ENCODE measurements at places on chromosomes 5 and 9.

GRCh38 chr5:158430166-158430797 is 571.3 kb upstream of the CLINT1 start:
- no peak for DNase-seq

DNA sequence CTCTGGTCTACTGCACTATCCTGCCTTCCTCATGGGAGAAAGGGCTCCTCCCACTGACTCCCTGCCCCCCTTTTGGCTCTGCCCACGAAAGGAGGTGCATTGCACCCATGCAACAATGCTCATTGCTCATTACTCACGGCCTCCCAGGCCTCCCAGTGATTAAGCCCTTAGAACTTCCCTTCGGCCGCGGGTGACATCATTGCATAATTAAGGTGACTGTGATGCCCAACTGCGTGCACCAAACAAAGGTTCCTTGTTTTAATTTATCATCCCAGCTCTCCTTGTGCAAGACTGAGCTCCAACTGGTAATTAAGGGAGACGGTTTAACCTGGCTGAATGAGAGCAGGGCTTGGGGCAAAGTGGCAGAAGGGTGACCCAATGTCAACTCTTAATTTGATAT is 180.4 kb downstream of the GAS1 start:
- no peak for DNase-seq

GRCh38 chr5:121762426-121762825 is 89.3 kb upstream of the FTMT start:
- DNase-seq = no peak

GRCh38 chr5:7415123-7415522 is 19.2 kb downstream of the ADCY2 start:
- no peak for DNase-seq

DNA sequence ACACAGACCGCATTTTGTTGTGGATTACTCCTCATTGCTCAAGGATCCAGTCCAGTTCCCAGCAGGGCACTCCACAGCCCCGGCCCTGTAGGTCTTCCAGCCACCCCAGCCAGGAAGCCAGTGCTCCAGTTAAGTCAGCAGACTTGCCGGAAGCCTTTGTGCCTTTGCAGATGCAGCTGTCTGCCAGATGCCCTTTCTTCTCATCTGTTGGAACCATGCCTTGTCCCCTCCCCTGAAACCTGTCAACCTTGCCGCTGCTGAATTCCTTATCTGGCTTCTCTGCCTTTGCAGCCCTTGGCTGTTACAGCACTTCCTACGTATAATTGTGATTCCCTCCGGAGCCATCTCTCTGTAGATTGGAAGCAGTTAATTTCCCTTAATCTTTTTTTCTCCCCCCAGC is 28.4 kb downstream of the PSAT1 start:
- DNase-seq = no peak

DNA sequence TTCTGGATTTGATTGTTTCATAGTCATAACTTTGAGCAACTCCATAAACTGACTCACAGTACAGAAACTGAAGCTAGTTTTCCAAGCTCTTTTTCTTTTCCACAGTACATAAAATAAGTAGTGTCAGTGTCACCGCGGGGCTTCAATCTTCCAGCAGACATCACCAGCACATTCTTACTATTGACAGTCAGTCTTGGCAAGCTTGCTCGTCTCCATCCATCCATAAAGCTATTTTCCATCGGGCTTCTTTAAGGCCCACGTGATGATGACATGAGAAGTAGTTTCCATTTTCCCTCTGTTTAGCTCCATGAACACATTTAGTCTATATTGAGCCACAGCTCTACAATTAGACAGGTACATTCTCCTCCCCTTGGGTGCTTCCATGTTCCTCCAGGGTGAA is 443.4 kb downstream of the KDM4C start:
- no peak for DNase-seq

GRCh38 chr5:151058891-151059489 is 21.8 kb downstream of the TNIP1 start:
- DNase-seq = no peak

DNA sequence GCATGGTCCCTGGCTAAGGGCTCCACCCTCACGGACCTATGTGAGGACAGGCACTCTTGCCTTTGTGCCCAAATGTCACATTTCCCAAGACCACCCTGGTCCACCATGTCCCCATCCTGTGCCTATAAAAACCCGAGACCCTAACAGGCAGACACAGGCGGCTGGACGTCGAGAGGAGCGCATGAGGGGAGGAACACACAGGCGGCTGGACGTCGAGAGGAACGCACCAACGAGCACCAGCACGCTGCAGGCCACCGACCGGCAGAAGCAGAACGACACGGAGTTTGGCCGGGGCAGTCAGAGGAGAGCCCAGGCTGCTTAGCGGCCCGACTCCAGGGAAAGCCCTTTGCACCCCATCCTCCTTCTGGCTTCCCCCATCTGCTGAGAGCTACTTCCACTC is 119.9 kb downstream of the ADAMTS2 start:
- no peak for DNase-seq

DNA sequence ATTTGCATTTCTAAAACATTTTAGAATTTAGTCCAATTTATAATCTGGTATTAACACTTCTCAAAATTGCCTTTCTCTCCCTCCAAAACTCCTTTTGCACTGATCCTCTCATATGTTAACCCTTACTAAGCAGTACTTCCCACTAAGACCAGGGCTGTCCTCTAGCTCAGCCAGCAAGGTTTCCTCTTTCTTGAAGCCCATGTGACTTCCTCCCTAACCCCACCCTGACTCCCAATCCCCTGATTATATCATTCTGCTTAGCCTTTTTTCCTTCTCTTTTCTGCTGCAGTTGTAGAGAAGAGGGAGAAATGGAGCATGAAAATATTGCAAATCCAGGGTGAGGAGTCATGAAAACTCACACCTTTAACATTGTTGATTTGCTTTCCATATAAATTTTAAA is 241.7 kb downstream of the MCTP1 start:
- DNase-seq = no peak

DNA sequence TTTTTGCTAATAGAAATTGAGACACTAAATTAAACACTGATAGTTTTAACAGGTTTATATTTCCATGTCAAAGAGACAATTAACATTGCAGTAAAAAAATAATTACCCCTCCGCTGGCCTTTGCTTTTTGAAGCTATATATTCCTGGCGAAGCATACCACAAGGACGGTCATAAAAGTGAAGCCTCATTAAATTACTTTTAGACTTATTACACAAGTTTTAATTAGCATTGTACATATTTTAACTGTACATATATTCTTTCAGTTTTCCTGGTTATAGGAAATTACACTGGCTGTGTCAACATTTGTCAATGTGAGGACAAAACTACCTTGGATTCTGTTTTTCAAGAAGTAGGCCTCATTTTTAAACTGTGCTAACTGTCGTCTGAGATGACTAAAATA is 1.2 kb downstream of the CDKN2A start:
- no peak for DNase-seq

GRCh38 chr5:134524272-134524825 is 1.1 kb upstream of the JADE2 start:
- no peak for DNase-seq

DNA sequence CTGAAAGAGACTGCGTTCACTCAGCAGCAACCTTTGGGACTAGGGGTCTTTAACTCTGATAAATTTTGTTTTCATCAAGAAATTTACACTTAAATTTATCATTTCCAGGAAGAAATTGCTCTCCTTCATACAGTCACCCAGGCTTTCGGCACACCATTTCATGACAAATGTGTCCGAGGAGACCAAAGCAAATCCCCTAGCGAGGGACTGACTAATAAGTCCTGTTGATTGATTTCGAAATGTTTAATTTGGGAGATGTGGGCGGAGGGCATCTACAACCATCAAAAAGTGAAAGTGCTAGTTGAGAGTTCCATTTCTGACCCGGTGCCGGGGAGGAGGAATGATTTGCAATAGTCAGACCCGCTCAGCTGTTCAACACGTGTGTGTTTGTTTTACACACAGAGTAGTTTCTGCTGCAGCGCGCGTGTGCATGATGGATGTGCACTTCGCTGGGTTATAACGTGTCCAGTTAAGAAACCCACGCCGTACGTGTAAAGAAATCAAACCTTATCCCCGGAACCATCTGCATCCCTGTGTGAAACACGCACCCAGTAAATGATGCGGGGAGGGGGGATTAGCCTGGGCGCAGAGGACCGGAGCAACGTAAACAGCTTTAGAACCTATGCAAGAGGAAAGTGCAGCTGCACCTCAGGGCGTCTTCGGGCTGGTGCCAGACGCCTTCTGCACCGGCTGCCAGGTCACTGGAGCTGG is 845 bp upstream of the NR4A3 start:
- DNase-seq = no peak

- DNase-seq = peak; percentile 58
Observed at GRCh38 chr5:150112201-150113046, 26.1 kb upstream of the CSF1R start.
